ENCODE measurements at places on chromosomes 13 and 19.

- no peak for DNase-seq
Measured at GRCh38 chr19:9667898-9668297, 7.0 kb downstream of the ZNF562 start.

DNA sequence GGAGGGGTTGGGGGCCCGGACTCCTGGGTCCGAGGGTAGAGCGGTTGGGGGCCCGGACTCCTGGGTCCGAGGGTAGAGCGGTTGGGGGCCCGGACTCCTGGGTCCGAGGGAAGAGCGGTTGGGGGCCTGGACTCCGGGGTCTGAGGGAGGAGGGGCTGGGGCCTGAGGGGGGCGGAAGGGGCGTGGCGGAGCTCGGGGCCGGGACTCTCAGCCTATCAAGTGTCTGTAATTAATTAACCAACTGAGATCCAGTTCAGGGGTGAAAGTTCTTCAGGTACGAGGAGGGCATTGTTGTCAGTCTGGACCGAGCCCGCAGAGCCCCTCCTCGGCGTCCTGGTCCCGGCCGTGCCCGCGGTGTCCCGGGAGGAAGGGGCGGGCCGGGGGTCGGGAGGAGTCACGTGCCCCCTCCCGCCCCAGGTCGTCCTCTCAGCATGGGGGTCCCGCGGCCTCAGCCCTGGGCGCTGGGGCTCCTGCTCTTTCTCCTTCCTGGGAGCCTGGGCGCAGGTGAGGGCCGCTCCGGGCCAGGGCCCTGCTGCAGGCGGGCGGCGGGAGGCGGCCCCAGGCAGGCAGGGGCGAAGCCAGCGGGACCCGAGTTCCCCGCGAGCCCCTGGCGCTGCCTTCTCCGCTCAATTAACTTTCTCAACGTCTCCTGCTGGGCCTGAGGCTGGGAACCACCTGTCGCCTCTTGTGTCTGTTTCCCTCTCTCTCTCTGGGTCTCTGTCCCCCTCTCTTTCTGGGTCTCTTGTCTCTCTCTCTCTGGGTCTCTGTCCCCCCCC lies 697 bp downstream of the FCGRT start:
- no peak for DNase-seq

DNA sequence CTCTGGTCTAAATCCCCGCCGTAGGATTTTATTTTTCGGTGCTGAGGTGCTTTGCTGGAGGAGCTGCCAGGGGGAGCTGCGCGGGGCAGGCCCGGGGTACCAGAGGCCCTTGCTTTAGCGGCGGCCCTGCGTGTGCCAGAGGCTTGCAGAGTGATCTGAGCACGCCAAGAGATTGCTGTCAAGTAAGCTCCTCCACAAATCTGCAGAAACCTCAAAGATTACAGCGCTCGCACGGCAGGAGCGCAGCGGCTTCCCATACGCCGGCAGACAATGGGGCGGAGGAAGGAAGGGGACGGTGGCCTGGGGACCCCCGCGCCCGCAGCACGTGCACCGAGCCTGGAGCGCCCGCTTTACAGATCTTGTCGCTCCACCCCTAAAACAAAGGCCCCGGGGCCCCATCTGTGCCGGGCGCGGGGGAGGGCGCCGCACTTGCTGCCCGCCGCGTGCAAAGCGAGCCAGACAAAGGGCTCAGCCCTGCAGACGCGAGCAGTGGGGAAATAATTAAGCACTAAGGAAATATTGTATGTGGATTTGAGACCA lies 9.1 kb upstream of the C19orf12 start:
- no peak for DNase-seq

GRCh38 chr19:41575998-41576397 lies at the start of gene CEACAM21:
CEACAM21 (plus strand) TSS chr19:41576166; CDS start chr19:41576275, 109 bp downstream.
- no peak for DNase-seq

DNA sequence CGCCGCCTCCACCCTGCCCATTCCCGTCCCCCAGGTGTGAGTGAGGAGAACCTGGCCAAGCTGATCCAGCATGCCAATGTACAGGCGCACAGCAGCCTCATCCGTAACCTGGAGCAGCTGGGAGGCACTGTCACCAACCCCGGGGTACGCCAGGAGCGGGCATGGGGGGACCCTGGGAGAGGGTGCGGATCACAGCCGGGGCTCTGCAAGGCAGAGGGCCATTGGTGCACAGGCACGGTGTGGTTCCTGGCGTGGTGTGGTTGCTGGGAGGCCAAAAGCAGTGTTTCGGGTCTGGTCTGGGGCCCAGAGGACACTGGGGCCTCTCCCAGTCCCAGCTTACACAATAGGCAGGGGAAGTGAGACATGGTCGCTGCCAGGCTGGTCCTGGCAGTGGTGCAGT lies 8.3 kb downstream of the STXBP2 start:
- no peak for DNase-seq

GRCh38 chr19:45271735-45272108 lies 20.7 kb downstream of the MARK4 start:
- DNase-seq, result no peak

DNA sequence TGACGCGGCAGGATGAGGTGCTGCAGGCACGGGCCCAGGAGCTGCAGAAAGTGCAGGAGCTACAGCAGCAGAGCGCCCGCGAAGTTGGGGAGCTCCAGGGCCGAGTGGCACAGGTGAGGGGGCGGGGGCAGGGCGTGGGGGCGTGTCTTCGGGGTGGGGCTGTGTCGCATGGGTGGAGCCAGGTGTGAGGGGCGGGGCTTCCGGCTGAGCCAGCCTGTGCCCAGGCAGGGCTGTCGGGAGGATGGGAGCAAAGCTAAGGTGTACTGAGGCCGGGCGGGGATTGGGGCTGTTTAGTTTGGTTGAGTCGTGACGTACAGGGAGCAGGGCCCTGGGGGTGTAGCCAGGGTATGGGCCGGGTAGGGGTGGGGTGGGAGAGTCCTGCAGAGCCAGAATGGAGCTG lies 62.3 kb downstream of the KCNC3 start:
- DNase-seq, result no peak

DNA sequence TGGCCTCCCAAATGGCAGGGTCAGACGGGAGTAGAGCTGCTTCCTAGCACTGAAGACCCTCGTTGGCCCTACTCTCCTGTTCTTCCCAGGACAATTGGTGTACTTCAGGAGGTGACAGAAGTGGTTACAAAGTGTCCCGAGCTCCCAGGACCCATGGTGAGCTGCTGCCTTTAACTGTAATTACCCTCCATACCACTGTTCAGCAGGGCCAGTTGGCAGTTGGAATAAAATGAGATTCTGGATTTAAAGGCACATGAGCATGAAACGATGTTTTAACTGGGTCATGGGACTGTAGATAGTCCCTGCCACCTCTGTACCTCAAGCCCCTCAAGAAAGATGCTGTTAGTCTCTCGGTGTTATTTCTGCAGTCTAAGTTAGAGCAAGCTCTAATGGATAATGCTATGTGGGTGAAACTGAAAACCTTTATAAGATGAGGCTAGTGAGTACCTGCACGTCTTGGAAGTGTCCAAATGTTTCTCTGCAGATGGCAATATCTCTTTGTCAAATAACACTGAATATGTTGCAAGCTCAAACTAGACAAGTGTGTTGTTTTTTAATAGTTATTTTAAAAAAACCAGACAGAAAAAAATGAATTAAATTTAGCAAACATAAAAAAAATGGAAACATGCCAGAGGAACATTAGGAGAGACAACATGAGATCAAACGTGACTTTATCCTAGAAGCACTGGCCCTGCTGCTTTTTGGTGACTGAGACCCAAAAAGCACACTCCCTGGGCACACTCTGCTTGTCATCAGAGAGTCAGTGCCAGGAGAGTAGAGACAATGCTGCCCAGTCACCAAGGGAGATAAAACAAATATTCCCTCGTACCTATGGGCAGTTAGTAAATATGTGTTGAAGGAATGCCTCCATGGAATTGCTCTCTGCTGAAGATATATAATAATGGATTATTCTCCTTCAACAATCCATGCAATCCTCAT lies 266.3 kb downstream of the LMO7 start:
- no peak for DNase-seq

GRCh38 chr13:79915114-79915811 lies 425.7 kb downstream of the SPRY2 start:
- DNase-seq, result no peak

- DNase-seq, result no peak
Measured at GRCh38 chr13:87903553-87903952, 232.4 kb downstream of the SLITRK5 start.

GRCh38 chr13:39557285-39557955 lies 45.6 kb downstream of the LHFPL6 start:
- DNase-seq, result no peak

DNA sequence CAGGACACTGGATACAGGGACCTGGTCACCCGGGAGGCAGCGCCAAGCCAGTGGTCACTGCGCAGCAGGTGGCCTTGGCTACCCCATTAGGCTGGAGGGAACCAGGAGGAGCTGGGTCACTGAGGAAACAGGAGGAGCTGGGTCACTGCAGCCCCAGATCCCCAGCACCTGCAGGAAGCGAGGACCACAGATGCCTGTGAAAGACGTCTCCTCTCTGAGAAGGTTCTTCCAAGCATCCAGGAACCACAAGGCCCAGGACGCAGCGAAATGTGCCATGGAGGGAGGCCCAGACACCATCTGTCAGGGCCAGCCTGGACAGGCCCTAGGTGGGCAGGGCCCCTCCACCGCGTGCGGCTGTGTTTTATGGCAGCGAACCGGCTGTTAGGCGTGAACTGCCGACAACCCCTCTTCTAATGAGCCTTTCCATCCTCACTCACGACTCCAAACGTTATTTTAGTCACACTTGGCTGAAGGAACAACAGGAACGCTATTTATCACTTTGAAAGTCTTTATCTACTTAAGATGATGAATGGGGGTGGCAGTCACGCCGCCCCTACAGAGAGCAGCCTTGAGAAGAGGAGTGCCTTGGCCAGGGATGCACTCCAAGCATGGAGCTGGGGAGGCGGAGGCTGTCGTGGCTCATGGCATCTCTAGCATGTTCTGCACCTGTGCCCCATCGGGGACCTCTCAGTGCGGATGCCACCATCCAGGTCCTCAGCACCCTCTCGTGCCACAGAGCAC lies 53.3 kb downstream of the CEBPG start:
- DNase-seq, result no peak

DNA sequence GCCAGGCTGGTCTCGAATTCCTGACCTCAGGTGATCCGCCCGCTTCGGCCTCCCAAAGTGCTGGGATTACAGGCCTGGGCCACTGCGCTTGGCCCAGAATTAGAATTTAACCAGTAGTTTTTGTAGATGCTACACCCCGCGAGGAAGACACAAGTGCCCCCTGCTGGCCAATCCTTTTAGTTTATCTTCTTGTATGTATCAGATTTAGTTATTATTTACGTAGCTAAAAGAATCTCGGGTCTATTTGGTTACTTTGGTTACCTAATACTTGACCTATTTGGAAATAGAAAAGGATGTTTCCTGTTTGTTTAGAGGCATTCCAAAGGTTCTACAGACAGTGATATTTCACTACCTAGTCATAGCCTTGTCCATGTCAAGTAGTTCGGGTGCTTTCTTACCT lies 22.0 kb downstream of the MUC16 start:
- DNase-seq, result no peak

- no peak for DNase-seq
Measured at GRCh38 chr19:16359964-16360363, 35.3 kb downstream of the KLF2 start.

- peak; percentile 85 for DNase-seq
Measured at GRCh38 chr19:10835754-10836478, at the start of gene TMED1. TMED1 (minus strand) TSS chr19:10836212; CDS start chr19:10836191, 21 bp downstream.

DNA sequence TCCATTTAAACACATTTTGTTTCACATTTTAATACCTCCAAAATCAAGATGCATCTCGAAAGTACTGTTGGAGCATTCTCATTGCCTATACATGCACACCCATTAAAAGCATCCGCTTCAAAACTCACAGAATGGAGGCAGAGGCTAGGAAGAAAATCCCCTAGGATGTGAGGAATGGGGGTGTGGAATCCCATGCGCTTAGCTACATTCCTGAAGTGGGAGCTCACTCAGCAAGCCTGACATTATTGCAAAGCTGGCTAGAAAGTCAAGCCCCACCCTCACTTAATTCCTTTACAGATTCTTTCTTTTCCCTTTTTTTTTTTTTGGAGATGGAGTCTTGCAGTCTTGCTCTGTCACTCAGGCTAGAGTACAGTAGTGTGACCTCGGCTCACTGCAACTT lies 4.6 kb upstream of the FAM32A start:
- DNase-seq, result no peak

- no peak for DNase-seq
Measured at GRCh38 chr19:17471410-17472125, 1.2 kb downstream of the SLC27A1 start.

GRCh38 chr19:18768046-18768771 lies 22.9 kb downstream of the COMP start:
- DNase-seq, result no peak

- no peak for DNase-seq
Measured at GRCh38 chr19:6039566-6040225, 61.8 kb upstream of the RANBP3 start.

Measured in stimulated activated CD8-positive, alpha-beta memory T cell treated with anti-CD3 and anti-CD28 coated beads, Interleukin-7, amount 100 ng/mL, for 4 hours (primary cell).